HuH-7 (cell line): ENCODE measurements at places on chromosomes 11 and 22.

DNA sequence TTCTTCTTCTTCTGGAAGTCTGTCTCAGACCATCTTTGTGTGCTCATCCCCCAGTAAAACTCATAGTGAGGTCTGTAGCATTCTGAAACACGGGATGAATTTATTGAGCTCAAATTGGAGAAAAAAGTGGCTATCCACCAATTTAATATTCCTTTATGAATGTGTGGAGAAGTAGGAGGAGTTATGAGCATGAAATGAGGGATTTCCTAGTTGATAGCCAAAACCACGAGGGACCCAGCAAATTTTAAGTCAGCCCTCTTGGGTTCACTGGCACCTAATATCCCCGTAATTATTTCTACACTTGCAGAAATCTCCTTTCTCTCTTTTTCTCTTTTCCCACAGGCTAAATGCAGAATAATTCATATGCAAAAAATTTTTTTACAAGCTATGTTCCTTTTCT is at the start of gene OR52A1:
TSS of gene OR52A1 (minus strand) at position 101 of the 400 bp plus-strand sequence. CDS start 2,388 bp downstream, outside the sequence.
- no peak for DNase-seq

DNA sequence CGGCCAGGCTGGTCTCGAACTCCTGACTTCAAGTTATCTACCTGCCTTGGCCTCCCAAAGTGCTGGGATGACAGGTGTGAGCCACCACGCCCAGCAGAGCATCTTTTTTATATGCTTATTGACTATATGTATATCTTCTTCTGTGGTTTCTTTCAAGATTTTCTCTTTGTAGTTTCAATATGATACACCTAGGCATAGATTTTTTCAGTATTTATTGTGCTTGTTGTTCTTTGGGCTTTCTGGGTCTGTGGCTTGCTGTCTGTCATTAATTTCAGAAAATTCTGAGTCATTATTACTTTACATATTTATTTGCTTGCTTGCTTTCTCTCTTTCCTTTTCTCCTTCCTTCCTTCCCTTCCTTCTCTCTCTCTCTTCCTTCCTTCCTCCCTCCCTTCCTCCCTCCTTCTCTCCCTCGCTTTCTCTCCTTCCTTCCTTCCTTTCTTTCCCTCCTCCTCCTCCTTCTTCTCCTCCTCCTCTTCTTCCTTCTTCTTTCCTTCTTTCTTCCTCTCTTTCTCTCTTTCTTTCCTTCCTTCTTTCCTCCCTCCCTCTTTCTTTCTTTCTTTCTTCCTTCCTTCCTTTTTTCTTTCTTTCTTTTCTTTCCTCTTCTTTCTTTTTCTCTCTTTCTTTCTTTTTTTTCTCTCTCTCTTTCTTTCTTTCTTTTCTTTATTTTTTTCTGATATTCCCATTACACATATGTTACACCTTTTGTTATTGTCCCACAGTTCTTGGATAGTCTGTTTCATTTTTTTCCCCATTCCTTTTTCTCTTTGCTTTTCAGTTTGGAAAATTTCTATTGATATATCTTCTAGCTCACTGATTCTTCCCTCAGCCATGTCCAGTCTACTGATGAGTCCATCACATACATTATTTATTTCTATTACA is 10.9 kb upstream of the DCHS1 start:
- no peak for DNase-seq

DNA sequence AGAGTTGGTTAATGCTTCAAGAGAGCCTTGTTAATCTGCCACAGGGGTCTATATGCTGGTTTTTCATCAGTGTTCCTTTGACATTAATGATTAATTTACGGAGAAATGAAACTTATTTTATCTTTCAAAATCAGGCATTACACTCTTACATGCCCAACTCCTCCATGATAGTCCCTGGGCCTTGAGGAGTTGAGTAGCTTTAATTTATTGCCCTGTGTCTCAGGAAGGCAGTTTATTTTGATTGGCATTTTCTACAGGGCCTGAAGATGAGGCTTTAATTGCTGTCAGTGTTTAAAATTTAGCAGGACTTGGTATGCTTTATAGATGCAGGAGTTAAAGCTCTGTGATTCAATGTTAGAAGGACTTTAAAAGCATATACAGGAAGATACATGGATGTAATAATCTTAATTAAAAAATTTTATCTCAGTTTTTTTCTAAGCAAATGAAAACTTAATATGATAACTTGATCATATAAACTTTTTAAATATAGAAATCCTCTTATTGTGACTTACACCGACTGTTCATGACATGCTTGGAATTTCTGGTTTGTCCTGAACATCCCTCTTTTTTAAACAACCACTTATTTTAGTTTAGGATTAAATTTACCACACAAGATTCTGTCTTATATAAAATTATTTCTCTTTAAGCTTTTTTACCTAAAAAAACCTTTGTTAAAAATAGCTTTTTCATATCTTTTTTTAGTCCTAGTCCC is 12.2 kb downstream of the GLYAT start:
- DNase-seq = no peak

- no peak for DNase-seq
Observed at GRCh38 chr11:103581760-103582159, 454.7 kb upstream of the DDI1 start.

GRCh38 chr11:115208808-115209259 is 295.4 kb downstream of the CADM1 start:
- DNase-seq = no peak

- DNase-seq = peak; percentile 62
Observed at GRCh38 chr11:124644426-124645280, 22.0 kb downstream of the TBRG1 start.

- DNase-seq = no peak
Observed at GRCh38 chr11:104594228-104594958, 303.9 kb downstream of the CASP12 start.

DNA sequence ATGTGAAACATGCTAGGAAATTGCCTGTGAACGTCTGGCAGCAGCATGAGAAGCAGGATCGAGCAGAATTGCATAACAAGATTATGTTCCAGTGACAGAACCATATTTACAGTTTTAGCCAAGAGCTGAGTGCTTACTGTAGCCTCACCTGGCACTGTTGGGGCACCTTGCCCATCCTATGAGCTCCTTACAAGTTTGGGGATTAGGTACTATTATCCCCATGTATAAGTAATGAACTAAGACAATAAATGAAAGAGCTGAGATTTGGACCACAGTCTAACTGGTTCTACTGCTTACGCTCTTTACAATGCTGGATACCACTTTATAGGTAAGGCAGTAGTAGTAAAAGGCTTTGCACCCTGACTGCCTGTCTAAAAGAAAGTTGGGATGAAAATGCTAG is 17.1 kb upstream of the PATE1 start:
- no peak for DNase-seq

DNA sequence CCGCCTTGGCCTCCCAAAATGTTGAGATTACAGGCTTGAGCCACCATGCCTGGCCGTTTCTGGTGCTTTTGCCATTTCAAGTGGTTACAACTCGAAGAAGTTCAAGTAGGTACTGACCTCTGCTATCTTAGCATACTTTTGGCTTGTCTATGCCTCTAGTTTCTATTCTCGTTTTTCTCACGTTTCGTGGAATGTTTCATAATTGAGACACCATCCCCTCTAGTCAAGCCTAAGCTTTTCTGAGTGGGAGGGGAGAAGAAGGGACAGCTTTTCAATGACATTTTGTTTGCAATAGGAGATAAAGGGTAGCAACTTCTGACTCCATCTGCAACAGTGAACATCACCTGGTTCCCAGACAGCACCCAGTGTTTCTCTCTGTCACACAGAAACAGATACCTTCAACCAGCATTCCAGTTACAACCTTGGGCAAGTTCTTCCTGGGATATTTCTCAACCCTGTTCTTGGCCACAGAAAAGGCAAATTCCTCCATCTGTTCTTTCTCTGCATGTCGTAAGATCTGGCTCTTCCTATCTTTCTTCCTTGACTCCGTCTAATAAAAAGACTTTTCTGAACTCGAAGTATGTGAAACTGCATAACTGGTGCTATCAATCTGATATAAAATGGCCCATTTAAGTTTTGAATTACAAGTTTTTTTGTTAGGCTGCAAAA is 25.5 kb downstream of the DDI1 start:
- DNase-seq = no peak

DNA sequence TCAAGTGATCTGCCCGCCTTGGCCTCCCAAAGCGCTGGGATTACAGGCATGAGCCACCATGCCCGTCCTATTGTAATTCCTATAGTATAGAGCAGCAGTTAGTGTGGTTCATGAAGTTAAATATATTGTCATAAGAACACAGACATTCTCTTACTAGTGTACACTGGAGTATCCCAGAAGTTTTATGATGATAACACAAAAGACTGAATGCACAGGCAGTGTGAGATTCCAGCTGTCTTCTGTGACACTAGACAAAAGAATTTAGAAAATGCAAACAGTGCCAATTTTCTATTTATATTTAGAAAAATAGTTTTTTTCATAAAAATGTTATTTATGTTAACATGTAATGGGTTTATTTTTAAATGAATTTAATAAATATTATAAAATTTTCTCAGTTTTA is 39.4 kb upstream of the RBX1 start:
- no peak for DNase-seq

DNA sequence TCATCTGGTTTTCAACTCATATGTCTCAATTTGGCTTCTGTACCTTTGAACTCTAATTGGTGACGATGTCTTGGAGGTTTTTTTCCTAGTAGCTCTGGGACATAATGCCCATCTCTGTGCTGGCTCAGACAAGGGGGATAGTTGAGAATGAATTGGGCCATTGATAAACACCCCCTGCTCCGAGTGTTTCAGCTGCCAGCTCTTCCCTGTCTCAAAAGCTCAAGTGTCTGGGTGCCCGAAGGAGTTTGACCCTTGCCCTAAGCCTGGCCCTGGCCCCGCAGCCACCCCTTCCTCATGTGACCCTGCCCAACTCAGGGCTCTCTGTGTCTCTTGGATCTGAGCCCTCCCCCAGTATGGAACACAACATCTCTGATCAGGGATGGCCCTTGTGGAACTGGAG is 3.0 kb downstream of the INSC start:
- no peak for DNase-seq

- no peak for DNase-seq
Observed at GRCh38 chr11:48675945-48676344, 187.4 kb downstream of the OR4A47 start.

- no peak for DNase-seq
Observed at GRCh38 chr11:119416606-119417580, 6.1 kb downstream of the THY1 start.

GRCh38 chr22:27748751-27749191 is 52.8 kb downstream of the MN1 start:
- no peak for DNase-seq

DNA sequence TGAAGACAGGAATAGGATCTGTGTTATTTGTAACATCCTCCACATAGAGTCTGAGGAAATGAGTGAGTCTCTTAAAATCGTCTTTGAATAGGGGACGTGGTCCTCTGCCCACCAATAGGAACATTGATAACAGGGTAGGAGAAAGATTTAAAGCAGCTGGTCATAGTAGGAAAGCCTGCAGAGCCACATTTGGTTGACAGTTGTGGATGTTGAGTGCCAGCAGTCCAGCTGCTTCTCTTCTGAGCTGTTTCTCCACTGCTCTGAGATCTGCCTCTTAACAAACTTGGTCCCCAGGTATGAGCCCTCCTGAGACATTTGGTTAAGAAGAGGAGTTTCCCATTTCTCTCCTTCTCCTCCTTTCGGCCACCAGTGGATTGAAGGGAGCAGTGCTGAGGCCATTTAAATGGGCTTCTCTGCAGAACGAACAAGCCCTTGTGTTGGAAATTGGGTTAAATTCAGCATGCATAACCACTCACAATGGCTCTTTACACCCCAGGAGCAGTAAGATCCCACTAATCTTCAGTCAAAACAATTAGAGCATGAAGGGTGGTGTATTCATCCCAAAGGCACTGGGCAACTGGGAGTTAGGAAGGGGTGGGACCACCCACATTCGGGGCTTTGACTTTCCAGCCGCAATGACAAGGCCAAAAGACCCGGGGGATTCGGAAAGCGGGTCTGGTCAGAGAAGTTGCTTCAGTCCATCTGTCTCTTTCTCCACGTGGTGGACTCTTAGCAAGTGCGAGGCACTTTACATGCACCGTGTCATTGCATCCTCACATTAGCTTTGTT is 32.3 kb downstream of the MIAT start:
- DNase-seq = no peak

- DNase-seq = no peak
Observed at GRCh38 chr11:19511413-19512183, 201.0 kb upstream of the NAV2 start.

DNA sequence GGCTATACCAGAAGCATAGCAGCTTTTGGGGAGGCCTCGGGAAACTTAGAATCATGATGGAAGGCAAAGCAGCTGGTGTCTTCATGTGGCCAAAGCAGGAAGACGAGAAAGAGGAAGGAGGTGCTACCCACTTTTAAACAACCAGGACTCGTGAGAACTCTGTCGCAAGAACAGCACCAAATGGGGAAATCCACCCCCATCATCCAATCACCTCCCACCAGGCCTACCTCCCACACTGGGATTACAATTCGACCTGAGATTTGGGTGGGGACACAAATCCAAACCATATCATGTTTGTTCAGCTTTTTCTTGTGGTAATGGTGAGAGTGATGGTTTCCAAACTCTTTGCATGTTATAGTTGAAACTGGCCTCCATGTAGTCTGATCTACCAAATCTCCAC is 32.5 kb upstream of the OR10D3 start:
- DNase-seq = no peak

DNA sequence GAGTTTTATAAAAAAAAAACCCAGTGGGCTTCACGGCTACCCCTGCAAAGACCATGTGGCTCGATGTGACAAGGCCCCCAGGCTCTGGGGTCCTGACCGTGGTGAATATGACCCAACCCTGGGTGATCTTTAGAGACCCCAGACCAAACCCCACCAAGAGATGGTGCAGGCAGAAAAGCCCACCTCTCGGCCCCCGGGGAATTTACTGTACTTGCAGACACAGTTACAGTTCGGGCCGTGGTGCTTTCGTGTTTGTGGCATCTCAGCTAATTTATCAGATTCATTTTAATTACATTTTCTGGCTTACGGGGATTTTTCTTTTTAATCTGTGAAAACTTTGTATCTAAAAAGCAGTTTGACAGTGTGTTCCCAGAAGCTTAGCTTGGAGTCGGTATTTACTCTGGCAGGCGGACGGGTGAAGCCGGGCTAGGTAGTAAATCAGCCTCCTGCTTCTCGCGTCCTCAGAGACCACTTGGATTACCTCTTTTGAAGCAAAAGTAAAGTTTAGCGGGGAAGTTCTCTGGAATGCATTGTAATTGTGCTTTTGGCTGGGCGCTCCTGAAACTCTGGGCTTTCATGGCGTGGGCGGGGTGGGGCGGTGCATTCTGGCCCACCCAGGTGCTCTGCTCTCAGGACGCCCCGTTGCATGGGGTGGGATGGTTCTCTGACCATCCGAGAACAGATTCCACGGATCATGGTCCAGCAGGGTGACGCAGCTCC is 25.3 kb downstream of the ANO1 start:
- DNase-seq = no peak

DNA sequence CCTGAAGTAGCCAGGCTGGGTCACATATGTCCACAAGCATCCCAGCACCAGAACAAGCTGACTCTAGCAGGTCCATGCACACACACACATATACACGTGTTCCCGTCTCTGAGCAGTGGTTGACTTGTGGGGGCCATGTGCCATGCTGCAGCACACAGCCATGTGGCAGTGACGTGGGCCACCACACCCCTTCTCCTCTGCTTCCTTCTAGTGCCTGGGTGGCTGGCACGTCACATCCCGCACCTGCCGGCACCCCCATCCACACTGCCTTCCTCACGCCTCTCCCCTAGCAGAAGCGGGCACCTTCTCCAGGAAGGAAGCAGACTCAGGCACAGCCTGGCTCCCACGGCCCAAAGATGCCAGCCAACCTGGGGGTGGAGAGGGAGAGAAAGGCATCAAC is 9.5 kb downstream of the SYT7 start:
- DNase-seq = no peak
